ENCODE measurements at places on chromosomes 11 and 22.

GRCh38 chr11:79670882-79671281 is 230.1 kb upstream of the TENM4 start:
- DNase-seq: no peak

DNA sequence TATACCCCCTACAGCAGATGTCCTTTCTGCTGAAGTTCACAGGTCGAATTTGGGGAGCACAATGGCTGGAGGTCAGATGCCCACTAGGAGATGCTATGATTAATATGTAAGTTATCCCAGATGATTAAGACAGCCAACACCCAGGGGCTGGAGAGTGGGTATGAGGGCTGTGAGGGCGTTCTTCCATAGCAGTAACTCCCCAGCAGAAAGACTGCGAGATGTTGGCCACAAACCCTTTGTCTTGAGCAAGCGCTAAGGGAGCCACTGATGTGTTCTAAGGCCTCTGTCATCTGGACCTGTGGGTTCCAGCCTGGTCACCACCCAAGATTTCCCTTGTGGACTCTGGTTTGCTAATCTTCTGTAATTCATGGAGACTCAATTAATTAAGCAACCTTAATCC is 77.6 kb downstream of the BMAL1 start:
- no peak for DNase-seq

- DNase-seq: no peak
Measured at GRCh38 chr11:63639199-63639832, 25.1 kb upstream of the PLAAT3 start.

DNA sequence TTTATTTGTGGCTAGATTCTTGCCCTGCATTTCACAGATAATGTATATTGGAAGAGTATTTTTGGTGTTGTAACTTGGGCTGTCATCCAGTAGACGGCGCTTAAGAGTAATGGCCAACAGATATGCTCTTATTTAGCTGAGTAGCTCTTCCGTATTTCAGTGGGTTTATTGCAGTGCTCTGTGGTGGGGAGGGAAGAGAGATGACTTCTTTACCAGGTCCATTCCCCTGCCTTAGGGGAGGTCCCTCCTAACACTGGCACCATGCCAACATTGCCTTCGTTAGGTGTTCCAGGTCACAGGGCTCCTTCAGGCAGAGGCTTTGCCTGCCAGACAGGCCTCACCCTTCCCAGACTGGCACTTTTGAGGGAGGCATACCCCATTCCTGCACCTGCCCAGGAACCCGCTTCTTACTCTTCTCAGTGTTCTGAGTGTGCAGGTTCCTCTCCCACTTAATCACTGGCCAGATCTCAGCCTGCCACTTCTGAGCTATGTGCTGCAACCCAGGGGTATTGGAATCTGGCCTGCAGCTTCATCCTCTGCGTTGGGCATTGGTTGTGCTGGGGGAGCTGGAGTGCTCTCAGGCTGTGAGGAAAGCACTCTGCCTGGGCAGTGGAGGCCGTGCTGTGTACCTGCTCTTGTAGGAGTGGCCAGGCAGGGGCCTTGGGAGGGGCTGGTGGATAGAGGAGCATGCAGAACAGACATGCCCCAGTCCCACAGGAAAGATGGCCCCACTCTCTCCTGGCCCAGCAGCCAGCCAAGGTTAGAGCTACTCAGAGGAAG is 29.4 kb upstream of the SLN start:
- DNase-seq: peak; percentile 55

DNA sequence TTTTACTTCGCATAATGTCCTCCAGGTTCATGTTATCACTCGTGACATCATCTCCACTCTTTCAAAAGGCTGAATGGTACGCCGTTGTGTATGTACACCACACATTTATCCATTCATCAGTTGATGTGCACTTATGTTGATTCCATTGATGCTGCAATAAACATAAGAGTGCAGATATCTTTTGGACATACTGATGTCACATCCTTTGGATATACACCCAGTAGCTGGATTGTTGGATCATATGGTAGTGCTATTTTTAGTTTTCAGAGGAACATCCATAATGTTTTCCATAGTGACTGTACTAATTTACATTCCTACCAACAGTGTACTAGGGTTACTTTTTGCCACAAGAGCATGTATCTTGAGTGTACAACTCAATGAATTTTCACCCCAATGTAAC is 25.0 kb upstream of the NELL1 start:
- no peak for DNase-seq

DNA sequence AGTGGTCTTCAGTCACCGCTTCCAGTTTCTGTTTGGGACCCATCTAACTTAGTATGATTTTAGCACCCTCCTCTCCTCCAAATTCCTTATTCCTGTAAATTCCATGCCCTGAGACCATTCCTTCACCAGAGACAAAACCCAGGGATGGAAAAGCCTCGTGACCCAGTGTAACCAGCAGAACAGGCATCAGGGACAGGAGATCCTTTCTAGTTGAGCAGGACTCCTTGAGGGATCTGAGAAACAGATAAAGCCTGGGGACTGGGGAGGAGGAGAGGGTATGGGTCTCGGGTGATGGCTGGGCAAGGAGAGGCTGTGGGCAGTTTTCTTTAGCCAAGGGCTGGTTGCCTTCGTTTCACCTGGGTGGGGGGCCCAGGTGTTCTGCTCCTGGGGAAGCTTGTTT is 40.9 kb downstream of the TEAD1 start:
- no peak for DNase-seq

- DNase-seq: peak; percentile 11
Measured at GRCh38 chr11:95284057-95285052, 53.4 kb upstream of the SESN3 start.

DNA sequence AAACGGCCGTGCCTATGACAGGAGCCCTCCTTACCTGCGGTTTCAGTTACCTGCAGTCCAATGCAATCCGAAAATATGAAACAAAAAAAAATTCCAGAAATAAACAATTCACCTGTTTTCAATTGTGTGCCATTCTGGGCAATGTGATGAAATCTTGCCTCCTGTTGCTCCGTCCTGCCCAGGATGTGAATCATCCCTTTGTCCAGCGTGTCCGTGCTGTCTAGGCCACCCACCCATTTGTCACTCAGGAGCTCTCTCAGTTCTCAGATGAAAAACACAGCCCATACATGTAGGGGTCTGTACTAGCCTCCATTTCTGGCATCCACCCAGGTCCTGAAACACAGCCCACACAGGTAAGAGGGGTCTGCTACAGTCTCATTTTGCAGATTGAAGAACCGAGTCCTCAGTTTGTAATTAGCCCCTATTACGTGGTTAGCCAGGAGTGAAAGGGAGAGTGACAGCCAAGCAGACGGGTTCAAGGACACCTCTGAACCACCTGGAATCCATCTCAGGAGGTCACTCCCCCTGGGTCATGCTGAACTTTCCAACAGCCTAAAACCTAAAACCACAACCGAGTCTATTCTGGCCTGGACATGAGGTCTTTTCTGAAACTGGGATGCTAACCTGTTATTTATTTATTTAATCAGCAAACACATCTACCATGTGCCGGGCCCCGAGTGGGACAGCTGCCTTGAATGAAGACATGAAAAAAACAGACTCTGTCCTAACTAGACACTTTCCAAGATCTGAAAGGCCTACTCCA is 317.2 kb downstream of the SHANK2 start:
- DNase-seq: no peak

GRCh38 chr11:73379189-73379880 is 3.1 kb downstream of the RELT start:
- DNase-seq: no peak

DNA sequence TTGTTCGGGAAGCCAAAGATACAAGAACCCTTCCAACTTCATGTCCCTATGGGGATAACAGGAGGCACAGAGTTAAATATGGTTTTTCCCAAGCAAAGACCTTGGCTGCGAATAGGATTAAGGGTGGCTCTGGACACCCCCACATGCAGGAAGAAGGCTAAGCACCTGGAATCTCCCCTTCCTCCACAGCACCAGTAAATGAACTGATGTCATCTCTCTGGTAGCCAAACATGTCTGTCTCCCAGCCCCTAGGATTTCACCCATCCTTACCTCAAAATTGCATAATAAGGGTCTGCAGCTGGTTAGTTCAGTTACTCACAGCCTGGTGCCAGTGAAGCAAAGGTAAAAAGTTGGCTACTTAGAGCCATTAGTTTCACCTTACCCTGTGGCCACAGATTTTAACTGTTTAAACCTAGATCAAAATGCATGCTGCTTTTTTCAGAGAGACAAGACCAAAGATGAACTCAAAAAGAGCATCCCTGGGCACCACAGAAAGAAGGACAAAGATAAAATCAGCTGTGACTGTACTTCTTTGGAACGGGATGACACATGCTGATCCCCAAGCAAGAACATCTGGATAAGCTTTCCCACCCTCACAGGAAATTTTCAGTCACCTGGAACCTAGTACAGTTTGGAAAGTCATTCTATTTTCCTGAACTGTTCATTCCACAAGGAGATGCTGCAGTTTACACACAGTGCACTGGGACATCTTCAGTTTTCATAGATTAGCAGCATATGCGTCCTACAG is 77.2 kb upstream of the AKIP1 start:
- DNase-seq: no peak

- DNase-seq: no peak
Measured at GRCh38 chr11:68049509-68050370, 10.9 kb downstream of the TCIRG1 start.

DNA sequence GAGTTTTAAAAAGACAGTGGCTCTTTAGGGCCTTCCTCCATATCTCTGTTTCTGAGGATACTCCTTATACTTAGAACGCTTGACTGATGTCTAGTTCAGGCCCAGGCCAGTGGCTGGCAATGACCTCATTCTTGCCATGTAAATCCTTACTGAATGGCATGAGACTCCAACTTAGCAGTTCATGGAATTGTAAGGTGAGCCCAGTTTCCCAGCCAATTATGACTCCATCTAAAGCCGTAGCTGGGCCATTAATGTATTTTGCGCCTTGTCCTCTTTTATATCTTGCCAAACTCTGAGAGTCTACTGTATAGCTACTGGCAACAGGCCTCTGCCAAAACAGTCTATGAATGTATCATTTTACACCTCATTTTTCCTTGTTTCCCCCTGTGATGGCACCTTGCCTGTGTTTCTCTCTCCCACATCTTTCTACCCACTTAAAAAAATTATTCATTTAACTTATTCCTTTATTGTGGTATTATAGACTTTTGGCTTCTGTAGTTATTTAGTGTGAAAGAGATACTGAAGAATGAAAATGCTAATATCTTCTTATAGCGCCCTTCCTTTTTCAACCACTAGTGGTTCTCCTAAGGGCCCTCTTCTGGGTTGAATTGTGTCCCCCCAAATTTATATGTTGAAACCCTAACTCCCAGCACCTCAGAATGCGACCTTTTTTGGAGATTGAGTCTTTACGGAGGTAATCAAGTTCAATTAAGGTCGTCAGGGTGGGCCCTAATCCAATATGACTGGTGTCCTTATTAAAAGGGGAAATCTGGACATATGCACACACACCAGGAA is 67.4 kb downstream of the ZNRF3 start:
- no peak for DNase-seq

GRCh38 chr11:94184846-94185245 is 56.2 kb downstream of the PANX1 start:
- DNase-seq: no peak

- no peak for DNase-seq
Measured at GRCh38 chr11:67670316-67671210, 3.9 kb downstream of the ALDH3B2 start.

DNA sequence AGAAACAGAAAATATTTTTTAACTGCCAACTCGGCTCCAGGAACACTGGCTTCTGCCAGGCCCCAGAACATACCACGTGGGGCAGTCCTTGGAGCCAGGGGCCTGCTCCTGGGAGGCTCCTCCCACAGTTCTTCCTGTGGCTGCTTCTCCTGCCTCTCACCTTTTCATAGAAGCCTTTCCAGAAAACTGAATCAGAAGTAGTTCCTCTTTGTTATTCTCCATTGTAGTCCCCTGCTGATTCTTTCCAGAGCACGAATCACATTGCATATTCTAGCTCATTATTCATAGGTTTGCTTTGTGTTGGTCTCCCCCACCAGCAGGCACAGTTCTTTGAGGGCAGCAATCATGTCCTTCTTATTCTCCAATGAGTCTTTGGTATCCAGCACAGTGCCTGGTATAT is 106.0 kb downstream of the EFCAB6 start:
- DNase-seq: no peak

DNA sequence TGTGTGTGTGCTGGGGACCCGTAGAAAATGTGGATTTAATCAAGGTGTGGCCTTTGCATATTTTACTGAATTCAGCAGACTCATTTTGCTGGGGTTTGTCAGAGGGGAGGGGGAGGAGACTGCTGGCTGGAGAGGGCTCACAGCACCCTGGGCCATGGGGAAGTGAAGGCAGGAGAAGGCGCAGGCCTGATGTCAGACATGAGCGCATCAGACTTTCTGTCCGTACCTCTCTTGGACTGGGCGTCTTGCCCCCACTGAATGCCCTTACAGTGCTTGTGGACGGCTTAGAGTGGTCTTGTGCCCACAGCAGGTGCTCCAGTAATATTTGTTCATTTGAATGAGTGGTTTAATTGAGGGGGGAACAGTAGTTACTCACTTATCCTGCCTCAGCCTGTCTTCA is 75.2 kb downstream of the TEAD1 start:
- no peak for DNase-seq

GRCh38 chr11:1845561-1846452 is 7.0 kb downstream of the TNNI2 start:
- no peak for DNase-seq

GRCh38 chr11:84681456-84681855 is 945.7 kb downstream of the DLG2 start:
- no peak for DNase-seq

GRCh38 chr11:112219476-112220232 is 6.6 kb upstream of the PTS start:
- peak; percentile 61 for DNase-seq

DNA sequence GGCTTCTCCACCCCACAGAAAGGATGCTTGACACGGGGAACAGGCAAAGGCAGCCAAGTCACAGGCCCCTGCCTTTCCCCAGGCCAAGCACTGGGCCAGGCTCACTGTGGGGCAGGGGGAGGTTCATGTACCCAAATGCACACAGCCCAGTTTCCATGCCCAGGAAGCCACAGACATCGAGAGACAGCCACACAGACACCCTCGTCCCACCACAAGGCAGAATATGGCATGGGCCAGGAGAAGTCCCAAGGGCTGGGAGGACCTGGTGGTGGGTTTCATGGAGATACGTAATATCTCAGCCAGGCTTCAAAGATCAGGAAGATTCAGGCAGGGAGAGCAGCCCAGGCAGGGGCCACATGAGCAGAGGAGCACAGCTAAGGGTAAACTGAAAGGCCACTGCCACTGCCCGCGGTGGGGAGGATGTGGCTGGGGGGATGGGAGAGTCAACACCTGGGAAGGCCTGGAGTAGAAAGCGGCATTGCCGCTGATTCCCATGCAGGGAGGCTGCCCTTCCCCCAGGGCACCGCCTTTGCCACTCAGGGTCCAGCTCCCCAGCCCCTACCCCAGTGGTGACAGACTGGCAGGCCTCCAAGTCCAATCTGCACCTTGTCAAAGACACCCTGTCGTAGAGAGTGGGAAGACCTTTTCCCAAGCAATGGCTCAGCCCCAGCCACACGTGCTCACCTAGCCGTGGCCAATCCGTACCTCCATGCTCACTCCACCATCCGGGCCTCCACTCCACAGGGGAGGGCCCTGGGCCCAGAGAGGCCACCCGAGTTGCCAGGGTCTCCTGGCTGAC is 2.4 kb upstream of the MFNG start:
- DNase-seq: no peak

- DNase-seq: peak; percentile 25
Measured at GRCh38 chr22:38282397-38282796, 9.6 kb upstream of the TMEM184B start.

GRCh38 chr22:38272373-38273134 is at the start of gene TMEM184B:
Gene TMEM184B, minus strand, starts transcription at chr22:38273010. Its CDS starts 25,049 bp downstream, at chr22:38247961.
- DNase-seq: peak; percentile 90
